Kidney (tissue), 22 donors: ENCODE measurements at places on chromosomes 1 and 21.

- DNase-seq: no peak
These were observed 344.2 kb downstream of the VAV3 start for GRCh38 chr1:107620753-107621152.

- DNase-seq: no peak
These were observed 113.1 kb downstream of the OLFML2B start for GRCh38 chr1:161910604-161911003.

DNA sequence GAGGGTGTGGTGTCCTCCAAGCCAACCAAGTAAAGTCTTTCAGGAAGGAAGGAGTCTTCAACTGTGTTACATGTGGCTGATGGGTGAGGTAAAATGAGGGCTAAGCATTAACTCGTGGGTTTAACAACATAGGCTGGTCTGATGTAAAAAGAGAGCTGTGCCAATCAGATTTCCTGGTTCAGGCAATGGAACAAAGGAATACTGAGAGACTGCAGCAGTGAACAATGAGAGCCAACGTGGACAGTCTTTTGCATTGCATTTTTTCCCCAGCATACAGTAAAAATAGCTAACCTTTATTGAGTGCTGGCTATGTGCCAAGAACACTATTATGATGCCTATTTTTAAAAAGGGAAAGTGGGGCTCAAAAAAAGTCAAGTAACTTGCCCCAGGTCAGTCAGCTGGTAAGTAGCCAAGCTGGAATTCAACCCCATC is 31.1 kb downstream of the DLGAP3 start:
- DNase-seq: no peak

- DNase-seq: peak; percentile 88
These were observed 81.4 kb downstream of the NENF start for GRCh38 chr1:212514056-212514614.
